ENCODE measurements at places on chromosomes 3 and 15. TPM values are rescaled to one million over a fixed set of nuclear protein-coding genes. Genes with fewer than 3 reads are reported as not detected.

The CD276 gene
- 175 TPM for polyA plus RNA-seq

The RTP1 gene
- polyA plus RNA-seq, result not detected

DNA sequence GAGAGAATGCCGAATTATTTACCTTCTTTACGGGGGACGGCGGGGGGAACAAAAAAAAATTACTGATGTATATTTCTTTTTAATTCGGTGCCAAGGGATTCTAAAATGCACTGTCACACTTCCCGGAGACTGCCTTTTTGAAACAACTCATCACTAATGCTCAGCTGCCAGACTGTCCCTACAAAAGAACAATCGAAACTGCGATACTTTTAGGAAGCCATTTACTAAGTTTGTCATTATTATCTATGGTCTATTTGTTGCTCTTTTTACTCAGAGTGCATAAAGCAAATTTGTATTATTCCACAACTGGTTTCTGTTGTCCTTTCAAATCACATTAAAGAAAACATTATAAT lies 60.8 kb downstream of the TM4SF4 start:
- DNase-seq, result no peak

DNA sequence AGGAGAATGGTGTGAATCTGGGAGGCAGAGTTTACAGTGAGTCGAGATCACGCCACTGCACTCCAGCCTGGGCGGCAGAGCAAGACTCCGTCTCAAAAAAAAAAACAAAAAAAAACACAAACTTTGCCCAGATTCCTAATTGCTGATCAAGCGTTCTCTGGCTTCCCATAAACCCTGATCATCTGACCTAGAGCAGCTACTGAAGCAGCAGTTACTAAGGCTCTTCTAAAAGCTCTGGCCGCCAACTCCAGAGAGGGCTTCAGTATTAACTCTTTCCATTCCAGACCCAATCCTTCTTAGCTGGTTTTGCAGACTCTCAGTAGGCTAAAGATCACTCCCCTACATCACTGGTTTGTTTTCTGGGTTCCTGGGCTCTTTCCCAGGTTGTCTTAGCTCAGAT lies 201.6 kb downstream of the IGSF11 start:
- no peak for DNase-seq

DNA sequence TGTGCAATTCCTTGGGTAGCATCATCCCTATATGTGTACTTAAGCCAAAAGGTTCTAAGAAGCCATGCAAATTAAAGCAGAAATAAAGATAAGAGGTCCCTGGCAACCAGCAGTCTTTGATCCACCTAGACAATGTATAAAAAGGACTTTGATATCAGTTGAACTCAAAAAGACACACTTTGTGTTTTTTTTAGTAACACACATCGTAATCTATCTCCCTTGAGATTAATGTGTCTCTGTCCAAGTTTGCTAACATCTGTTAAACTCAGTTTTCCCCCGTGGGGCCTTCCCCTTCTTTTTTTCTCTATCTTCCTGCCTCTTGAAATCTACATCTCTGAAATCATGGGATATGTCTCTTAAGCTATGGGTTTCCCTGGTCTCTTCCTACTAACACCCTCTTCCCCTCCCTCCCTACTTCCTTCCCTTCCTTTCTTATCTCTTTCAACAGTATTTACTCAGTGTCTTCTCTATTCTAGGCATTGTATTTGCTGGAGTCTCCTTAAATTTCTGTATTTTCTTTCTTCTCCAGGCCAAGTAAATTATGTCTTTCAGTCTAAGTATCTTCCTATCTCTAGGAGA lies 27.7 kb downstream of the ALDH1A2 start:
- no peak for DNase-seq

- no peak for DNase-seq
These were observed 112.5 kb upstream of the RAD18 start for GRCh38 chr3:9075762-9076161.

DNA sequence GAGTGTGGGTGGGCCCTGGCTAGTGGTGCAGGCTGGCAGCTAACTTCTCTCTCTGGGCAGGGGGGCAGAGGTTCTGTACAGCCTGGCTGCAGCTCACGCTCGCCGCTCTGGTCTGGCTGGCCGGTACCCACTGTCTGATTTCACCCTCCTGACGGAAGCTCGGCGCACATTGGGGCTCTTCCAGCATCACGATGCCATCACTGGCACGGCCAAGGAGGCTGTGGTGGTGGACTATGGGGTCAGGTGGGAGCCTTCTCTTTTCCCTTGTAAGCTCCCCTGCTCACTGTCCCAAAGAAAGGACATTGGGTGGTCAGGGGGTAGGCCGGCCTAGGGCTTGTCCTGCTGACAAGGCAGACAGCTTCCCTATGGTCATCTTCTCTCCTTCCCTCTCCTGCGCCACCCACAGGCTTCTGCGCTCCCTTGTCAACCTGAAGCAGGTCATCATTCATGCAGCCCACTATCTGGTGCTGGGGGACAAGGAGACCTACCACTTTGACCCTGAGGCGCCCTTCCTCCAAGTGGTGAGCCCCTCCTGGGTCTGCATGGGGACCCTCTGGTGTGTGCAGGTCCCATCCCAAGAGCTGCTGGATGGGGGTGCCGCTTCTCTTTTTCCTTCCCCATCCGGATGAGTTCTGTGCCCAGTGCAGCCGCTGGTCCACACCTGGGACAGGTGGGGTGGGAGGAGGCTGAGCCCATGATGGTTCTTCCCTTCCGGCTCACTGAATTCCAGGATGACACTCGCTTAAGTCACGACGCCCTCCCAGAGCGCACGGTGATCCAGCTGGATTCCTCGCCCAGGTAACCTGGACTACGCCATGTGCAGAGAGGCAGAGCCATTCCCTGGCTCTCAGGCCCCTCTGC lies 7.6 kb downstream of the MAN2A2 start:
- DNase-seq, result no peak

The RASGRP1 gene
- 12.2 TPM for polyA plus RNA-seq

The DZIP1L gene
- polyA plus RNA-seq, result 26.2 TPM

DNA sequence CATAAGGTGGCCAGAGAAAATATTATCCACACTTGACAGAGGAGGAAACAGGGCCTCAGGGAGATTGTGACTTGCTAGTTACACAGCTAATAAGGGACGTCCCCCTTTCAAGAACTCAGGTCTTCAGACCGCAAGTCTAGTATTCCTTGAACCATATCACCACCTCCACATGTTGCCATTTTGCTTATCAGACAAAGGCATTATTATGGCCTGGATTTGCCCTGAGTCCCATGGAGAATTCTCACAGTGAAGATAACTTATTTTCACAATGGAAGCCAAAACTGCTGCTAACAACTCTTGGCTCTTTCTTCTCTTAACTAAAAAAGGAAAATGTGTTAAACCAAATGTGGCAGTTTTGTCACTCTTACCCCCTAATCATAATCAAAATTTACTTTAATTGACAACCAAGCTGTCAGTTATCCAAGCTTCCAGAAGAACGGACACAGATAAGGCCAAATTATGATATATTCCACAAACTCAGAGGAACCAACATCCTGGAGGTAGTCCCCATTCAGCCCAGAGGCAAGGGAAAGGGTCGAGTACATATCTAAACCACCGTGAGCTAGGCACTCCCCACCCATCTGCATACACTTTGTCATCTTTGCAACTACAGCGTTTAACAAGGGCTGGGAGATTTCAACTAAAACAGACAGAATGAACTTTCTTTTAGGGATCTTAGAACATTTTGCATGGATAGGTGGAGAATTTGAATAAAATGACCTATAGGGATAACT lies 63.6 kb upstream of the THBS1 start:
- DNase-seq, result no peak

The CAMP gene
- 0.62 TPM for polyA plus RNA-seq

DNA sequence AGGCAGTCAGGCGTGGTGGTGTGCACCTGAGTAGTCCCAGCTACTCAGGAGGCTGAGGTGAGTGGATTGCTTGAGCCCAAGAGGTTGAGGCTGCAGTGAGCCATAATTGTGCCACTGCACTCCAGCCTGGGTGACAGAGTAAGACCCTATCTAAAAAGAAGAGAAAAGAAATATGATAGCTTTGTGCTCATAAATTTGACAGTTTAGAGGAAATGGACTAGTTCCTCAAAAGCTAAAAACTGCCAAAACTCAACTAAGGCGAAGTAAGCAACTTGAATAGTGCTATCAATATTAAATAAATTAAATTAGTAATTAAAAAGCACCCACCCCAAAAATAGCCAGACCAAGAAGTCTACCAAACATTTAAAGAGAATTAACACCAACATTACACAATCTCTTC lies 24.5 kb upstream of the SLC15A2 start:
- no peak for DNase-seq

DNA sequence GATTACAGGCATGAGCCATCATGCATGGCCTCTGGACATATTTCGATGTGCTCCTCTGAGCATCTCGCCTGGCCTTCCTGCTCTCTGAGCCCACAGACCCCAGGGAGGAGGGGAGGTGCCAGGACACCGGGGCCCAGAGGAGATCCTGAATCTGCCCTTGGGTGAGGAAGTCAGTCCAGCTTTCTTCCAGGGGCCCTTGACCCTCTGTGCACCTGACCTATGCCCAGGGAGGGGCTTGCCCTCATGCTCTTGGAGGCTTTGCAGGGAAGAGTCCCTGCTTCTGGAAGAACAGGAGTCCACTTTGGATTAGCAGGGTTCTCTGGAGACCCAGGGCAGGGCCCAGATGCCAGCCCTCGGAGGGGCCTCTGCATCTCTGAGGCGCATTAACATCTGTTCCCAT lies 1.4 kb downstream of the ACSBG1 start:
- DNase-seq, result no peak

GRCh38 chr3:12629560-12629959 lies 34.4 kb downstream of the RAF1 start:
- no peak for DNase-seq

DNA sequence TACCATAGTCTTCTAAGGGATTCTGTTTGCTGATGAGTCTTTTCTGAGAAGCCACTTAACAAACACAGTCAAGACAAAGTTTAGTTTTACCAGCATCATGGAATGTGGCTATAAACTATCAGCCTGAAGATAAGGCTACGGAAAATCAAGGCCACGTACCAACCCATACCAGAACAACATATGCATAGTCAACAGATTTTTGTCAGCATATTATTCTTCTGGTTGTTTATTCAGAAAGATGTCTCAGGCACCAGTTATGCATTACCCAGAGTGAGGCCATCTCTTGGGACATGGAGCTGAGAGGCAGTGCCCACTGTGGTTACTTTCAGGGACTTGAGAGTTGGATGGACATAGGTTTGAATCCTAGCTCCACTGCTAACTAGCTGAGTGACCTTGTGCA lies 60.4 kb downstream of the SOX2 start:
- no peak for DNase-seq

DNA sequence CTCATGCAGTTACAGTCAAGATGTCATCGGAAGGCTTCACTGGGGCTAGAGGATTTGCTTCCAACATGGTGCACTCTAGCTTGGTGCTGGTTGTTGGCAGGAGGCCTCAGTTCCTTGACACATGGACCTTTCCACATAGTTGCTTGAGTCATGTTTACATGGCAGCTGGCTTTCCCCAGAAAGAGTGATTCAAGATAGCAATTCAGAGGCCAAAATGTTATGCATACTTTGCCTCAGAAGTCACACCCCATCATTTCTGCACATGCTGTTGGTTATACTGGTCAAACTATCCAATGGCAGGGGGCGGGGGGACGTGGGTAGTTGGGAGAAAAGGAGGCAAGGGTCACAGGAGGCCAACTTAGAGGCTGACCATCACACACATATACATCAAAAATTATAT lies 58.7 kb downstream of the FOXB1 start:
- no peak for DNase-seq

The PDHB gene
- 102 TPM for polyA plus RNA-seq
